ENCODE measurements at places on chromosomes 11 and 22.
A peak's percentile ranks its signal among the peaks of the same experiment; 100 is the strongest.

GRCh38 chr22:17829695-17830042, 55.4 kb upstream of the BID start:
- DNase-seq, result no peak

GRCh38 chr22:42473484-42474193, 41.4 kb upstream of the NFAM1 start:
- DNase-seq, result peak; percentile 44

DNA sequence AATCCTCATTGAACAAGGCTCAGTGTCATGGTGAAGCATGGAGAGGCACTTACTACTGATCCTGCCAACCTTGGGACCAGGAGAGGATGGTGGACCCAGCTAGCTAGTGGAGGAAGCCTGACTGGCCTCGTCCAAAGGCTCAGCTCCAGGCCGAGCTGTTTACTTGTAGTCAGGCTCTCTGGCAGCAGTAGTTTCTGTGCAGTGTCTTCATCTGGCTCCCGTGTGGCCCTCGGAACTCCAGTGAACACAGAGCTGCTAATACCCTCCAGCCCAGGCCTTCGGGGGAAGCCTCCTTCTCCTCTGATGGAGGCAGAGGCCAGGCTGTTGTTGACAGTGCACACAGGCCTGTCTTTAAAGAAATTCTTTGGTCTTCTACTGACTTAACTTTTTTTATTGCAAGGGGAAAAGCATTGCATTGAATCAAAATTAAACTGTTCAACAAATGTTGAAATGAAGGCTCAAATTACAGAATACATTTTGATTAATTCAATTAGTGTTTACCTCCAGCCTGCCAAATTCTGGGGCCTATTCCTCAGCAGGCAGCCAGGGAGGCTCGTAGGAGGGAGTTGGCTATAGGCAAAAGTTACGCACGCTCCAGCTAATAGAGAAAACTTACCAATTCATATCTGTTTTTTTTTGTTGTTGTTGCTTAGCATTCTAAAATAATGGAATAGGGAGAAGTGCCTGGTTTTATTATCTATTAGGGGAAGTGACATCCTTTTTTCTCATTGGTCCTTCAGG, 18.8 kb downstream of the PPFIBP2 start:
- DNase-seq, result no peak

GRCh38 chr22:48218889-48219420, 1456.5 kb downstream of the TBC1D22A start:
- no peak for DNase-seq

- no peak for DNase-seq
These were observed 22.8 kb upstream of the HMOX1 start for GRCh38 chr22:35357883-35358621.

- DNase-seq, result no peak
These were observed 1.8 kb upstream of the LRRC75B start for GRCh38 chr22:24594569-24595120.
